Kidney glomerular epithelial cell (primary cell): ENCODE measurements at places on chromosomes 5 and 9.

GRCh38 chr5:122492675-122493074, 180.6 kb downstream of the SNCAIP start:
- no peak for DNase-seq

GRCh38 chr5:94024101-94024500, 282.7 kb upstream of the POU5F2 start:
- no peak for DNase-seq

GRCh38 chr9:119289740-119290433, 79.3 kb downstream of the BRINP1 start:
- DNase-seq = peak; percentile 73

DNA sequence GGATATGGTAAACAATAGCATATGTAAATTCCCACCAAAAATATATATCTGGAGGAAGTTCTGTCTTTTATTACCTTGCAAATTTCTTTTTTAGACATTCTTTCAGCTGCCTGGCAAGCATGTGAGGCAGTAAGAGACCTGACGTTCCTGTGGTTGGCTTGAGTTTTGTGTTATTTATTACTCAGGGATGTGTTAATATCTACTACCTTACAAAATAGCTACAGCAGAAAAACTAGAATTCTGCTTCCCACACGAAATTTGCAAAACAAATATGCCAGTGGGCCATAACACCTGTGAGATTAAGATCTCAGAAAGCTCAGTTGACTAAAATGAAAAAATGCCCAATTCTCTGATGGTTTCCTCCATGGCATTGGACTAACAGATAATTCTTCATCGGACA, 274.2 kb downstream of the TMEM167A start:
- DNase-seq = no peak

DNA sequence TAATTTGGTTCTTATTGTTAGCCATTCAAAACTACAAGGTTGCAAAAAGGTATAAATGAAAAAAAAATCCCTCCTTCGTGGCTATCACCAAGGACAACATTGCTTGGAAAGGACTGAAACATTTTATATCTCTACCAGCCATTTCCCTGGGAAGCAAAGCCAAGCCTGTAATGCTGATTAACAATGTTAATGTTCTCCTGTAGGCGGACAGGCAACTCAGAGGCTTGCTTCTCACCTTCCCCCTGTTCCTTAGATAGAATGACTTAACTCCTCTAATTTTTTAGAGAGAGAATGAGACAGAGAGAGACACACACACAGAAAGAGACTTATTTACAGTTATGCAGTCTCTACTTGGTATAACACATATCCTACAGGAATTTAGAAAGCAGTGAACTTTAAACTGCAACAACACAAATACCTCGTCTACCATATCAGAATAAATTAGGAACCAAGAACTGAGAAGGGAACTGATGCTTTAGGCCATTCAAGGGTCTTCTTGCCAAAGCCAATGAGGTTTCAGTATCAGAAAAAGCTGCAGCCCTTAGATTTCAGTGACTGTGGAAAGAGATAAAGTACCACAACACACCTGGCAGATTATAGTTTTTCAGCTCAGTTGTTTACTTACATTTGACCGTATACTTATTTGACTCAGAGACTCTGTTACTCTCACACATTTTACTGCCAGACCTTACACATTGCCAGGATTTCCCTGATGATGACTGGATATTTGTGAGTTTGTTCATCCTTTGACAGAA, 20.9 kb upstream of the MAN2A1 start:
- DNase-seq = no peak
